Activated T-helper 2 cell treated with anti-CD3 and anti-CD28 coated beads, Interferon-gamma antibody, Interleukin-2, Interleukin-4, amounts not matched to agents 10 μg/mL and 5 μg/mL and 100 μg/mL, durations not matched to agents 14 hours and 24 hours and 36 hours (primary cell): ENCODE measurements at places on chromosomes 6 and 20. TPM values are rescaled to one million over a fixed set of nuclear protein-coding genes. Genes with fewer than 3 reads are reported as not detected.
A peak's percentile ranks its signal among the peaks of the same experiment; 100 is the strongest.

DNA sequence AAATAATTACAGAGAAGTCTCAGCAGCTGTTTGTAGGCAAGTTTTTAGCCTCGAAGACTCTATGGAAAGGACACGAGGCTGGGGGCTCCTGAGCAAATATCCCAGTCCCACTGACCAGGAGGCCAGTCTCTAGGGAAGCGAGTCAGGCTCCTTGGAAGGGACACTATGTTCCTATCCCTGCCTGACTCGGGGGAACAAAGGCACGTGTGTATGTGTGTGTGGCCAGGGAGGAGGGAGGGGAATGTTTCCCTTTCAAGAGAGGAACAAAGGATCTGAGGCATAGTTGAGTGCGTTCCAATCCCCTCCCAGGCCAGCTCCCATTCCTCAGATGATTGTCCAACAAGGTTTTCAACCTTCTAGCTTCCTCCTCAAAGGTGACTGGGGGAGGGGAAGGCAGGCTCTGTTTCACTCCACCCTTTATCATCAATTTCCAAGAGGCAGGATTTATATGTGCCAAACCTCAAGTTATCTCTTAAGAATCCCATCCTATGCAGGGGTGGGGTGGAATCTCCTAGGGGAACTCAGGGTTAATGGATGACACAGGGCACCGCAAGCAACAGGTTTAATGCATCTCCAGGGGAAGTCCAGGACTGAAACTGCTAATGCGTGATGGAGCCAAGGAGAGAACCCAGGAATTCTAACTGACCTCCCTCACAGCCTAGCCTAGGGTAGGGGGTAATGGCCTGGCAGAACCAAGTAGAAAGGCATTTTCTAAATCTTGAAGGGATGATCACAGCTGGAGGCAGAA lies 9.9 kb downstream of the BCL2L1 start:
- DNase-seq = no peak

GRCh38 chr20:23647346-23647745 lies 9.6 kb upstream of the CST3 start:
- DNase-seq = no peak

- no peak for DNase-seq
Observed at GRCh38 chr20:15742627-15743026, 830.6 kb downstream of the KIF16B start.

DNA sequence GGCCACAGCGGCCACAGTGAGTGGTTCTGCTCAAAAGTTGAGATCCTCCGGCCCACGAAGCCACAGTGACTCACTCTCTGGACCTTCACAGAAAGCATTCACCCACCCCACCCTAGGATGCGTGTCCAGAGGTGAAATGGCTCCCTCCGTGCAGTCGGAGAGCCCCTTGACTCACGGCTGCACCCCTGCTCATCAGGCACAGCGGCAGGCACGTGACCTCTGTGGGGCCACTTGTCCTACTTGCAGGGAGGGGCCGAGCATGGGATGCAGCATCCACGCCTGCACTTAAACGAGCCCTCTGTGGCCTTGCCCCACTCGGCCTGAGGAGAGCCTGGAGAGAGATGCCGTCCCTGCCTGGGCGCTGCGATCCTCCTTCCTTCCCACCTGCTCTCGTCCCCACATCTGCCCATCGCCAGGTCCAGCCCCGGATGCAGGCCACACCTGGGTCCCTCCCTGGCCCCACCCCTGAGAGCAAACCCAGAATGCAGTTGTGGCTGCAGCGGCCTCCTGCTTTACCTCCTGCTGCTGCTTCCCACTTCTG lies 28.7 kb downstream of the NTSR1 start:
- no peak for DNase-seq

DNA sequence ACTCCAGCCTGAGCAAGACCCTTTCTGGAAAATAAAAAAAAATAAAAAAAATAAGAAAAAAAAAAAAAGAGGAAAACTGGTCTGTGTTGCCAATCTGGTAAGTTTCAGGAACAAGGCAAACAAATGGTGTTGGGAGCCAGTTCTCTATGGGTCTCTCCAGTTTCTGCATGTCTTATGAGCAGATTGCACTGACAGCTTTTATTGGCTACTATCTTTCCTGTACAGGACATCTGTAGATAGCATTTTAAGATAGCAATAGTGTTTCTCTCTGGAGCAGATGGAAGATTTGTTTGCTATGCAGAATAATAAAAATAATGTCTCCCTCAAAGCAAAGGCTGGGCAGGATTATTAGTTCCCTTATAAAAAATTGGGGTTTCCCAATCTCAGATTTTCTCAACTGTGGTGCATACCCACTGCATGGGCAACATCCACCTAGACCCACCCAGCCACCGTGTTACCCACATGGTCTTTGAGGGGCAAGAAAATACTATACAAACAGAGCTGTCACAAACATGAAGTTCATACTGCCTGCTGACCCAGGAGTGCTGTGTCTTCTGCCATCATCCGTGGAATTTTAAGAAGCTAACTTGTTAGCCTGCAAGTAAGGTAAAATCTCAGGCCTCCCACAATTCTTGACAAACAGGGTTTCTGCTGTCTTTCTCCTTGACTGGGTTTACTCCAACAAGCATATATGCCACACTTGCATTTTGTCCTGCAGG lies 9.5 kb downstream of the GMDS start:
- DNase-seq = no peak

GRCh38 chr6:105194106-105194505 lies 14.3 kb upstream of the POPDC3 start:
- no peak for DNase-seq

GRCh38 chr6:44333273-44333919 lies 9.1 kb upstream of the SPATS1 start:
- DNase-seq = no peak

DNA sequence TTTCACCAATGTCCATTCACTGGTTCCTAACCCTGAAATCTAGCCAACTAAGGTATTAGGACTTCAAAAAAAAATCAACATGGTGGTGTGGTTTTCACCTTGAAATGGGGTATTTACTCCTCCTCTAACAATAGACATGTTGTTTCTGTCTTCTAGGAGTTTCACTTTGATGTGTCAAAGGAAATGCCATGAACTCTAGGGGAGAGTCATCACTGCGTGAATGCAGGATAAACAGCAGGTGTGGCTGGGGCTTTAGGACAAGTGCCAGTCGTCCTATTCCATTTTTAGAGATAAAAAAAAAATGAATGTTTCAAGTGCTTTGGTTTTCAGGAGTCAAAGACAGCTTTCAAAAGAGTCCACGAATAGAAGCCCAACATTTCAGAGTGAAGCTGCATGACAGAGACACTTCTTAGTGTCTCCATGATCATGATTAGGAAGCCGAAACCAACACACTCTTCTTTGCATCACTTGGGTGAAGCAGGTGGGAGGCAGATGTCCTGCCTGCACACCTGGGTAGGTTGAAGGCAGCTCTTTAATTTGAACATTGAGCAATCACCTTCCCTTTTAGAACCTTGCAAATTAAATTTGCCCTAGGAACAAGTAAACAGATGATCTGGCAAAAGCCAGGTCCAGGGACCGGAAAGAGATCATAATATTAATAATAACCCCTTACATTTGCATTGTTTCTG lies 328.5 kb upstream of the PRDM1 start:
- DNase-seq = no peak

- DNase-seq = no peak
Observed at GRCh38 chr6:6619021-6619794, 30.7 kb downstream of the LY86 start.

DNA sequence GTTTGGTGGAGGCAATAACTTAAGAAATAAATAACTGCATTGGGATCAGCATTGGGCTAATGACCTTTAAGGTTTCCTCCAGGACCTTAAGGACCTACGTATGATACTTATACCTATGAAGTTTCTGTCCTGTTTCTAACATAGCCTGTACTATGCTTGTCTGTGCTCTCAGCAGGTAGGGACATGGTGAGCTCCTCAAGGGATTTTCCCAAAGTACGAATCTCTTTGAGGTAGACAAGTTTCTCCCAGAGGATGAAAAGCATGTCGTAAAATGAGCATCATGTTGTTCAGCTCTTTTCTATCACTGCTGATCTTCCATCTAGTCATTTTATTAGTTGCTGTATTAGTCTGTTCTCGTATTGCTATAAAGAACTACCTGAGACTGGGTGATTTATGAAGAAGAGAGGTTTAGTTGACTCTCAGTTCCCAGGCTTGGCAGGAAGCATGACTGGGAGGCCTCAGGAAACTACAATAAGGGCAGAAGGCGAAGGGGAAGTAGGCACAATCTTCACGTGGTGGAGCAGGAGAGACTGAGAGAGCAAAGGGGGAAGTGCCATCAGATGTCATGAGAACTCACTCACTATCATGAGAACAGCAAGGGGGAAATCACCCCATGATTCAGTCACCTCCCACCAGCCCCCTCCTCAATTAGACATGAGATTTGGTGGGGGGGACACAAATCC lies 77.8 kb upstream of the TGM3 start:
- DNase-seq = no peak

DNA sequence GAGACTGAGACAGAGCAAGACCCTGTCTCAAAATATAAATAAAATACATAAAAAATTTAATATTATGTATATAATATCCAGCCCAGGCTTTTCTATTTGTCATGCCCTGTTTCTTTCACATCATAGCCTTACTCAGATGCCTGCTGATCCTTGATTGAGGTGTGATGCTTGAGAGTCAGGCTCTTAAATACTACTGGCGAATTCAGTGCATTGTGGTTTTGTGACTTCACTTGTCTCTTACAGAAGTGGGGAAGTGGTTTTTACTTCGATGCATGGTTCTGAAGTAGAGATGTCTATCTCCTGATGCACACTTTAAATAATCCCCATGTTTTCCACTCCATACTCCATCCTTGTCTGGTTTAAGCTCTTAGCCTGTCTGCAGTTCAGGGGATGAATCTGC lies 29.1 kb downstream of the ASXL1 start:
- peak; percentile 49 for DNase-seq

GRCh38 chr6:118086159-118086558 lies 179.1 kb downstream of the SLC35F1 start:
- DNase-seq = no peak

DNA sequence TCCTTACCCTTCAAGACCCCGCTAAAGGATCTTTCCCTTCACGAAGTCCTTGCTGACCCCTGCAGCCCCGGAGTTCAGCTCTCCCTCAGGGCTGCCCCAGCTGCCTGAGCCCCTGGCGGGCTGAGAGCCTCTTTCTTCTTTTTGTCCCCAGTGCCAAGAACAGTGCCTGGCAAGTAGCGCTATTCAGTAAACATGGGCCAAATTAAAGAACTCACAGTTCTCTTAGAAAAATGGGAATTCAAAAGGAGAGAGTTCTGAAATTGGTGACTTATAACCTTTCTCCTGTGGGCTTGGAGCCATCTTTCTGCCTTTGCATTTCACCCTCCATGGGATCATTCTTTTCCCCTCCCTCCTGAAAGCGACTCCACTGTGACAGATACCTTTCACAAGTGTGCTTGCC lies 227.2 kb downstream of the TMEM242 start:
- DNase-seq = no peak

DNA sequence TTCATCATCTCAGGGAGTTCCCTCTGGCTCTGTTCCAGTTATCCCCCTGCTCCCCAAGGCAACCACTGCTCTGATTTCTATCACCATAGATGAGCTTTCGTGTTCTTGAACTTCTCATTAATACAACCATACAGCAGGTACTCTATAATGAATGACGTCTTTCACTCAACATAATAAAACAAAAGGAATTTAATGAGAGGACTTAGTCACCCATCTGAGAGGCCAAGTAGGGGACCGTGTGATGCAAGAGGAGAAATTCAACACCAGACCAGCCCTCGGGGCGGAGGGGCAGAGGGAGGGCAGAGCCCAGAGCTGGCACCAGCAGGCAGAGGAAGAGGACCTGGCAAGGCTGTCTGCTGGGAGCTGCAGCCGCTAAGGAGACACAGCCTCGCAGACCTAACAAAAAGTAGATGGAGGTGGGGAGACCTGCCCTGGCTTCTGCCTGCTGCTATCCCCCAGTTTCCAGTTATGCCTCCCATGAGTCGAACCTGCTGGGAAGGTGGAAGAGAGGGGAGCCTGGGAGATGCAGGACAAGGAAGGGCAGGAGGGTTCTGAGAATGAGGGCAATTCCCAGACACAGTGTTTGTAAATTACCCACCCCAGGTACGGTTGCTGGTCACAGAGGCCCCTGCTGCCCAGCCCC lies 13.8 kb downstream of the CCN5 start:
- DNase-seq = no peak

- no peak for DNase-seq
Observed at GRCh38 chr6:56527934-56528333, 114.8 kb downstream of the DST start.

GRCh38 chr6:131317516-131317915 lies 182.2 kb downstream of the AKAP7 start:
- no peak for DNase-seq

DNA sequence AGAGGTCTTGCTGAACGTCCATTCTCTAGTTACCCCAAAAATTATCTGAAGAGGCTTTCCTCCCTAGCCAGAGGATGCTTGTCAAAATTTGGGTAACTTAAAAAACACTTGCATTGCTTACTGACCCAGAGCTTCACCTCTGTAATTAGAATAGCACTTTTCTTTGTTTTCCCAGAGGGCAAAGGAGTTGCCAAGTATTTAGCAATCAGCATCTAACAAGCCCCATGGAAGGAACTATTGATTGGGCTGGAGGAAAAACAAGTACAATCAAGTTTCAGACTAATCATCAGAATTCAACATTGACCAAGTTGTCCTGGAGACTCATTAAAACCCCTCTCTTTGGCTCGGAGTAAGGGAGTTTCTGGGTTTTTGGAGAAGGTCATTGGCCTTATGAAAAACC lies 226.4 kb downstream of the TBC1D7 start:
- no peak for DNase-seq

GRCh38 chr6:30830438-30830837 lies 53.9 kb upstream of the DDR1 start:
- no peak for DNase-seq

- DNase-seq = no peak
Observed at GRCh38 chr20:29085625-29086024, 2171.8 kb upstream of the DEFB115 start.

DNA sequence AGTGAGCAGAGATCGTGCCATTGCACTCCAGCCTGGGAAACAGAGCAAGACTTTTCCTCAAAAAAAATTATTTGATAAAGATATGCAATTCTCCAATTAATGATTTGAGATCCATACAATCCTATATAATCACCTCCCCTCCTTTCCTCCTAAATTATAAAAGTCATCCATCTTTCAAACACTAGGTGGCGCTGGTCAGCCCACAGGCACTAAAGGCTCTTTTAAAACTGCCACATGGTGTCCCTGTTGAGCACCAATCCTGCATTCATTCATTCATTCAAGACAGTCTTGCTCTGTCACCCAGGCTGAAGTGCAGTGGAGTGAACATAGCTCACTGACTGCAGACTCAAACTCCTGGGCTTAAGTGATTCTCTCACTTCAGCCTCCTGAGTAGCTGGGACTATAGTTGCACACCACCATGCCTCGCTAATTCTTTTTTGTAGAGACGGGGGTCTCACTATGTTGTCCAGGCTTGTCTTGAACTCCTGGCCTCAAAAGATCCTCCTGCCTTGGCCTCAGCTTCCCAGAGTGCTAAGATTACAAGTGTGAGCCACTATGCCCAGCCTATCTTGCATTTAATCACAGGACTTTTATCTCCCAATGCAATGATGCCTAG lies 58.7 kb upstream of the SLC2A12 start:
- no peak for DNase-seq

TTLL9 gene
- total RNA-seq = not detected in 2 replicates

HSPA1L gene
- 2.1 and 2.4 TPM in 2 replicates for total RNA-seq

CTCFL gene
- total RNA-seq = not detected in 2 replicates

SLC2A10 gene
- not detected in 2 replicates for total RNA-seq

PNPLA1 gene
- not detected in 2 replicates for total RNA-seq

CFB gene
- total RNA-seq = 0.16 TPM in 1 of 2 replicates, not detected in the other

WASF1 gene
- total RNA-seq = 2.3 TPM in 2 replicates

PGC gene
- total RNA-seq = not detected in 2 replicates

FAM209B gene
- 0.97 and 1.8 TPM in 2 replicates for total RNA-seq

GPLD1 gene
- total RNA-seq = 0.39 and 0.48 TPM in 2 replicates

POM121L2 gene
- not detected in 2 replicates for total RNA-seq

GGTLC1 gene
- total RNA-seq = not detected in 2 replicates

EPM2A gene
- total RNA-seq = 6.4 TPM in 2 replicates

CD40 gene
- total RNA-seq = 0.25 and 0.91 TPM in 2 replicates

SRSF12 gene
- total RNA-seq = 0.07 and 0.09 TPM in 2 replicates
